ENCODE measurements at places on chromosomes 13 and 19.

DNA sequence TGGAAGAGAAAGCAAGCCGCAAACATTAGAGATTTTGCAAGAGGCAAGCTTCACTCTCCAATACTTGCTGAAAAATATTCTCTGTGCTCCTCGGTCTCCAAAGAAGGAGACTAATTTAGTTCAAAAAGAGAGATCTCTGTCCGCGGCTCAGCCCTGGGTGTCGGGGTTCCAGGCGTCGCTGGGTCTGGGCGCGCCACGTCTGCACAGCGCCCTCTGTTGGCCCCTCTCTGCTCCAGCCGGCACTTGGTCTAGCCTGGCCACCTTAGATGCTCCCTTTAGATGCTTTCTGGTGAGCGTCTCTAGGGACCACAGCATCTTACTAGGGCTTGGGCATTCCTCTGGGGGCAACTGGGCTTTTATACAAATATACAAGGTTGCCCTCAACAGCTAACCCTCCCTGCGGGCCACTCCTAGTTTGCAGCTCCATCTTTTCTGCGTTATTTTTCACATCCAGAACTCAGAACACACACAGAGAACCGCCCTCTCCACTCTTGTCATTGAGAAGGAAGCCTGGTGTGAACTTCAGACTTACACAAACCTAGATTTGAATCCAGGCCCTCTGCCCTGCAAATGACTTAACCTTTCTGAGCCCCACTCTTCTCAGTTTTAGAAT is 78.3 kb downstream of the CYSLTR2 start:
- no peak overlapping the region for H3K27ac ChIP-seq
- no peak overlapping the region for H3K4me3 ChIP-seq
- H3K27me3 ChIP-seq, result no peaks in the 10 kb centered on the region
- DNase-seq, result no peak
- no peaks in the 10 kb centered on the region for H3K4me1 ChIP-seq

- H3K36me3 ChIP-seq, result no peaks in the 10 kb centered on the region
- H3K4me3 ChIP-seq, result no peak overlapping the region
- no peaks in the 10 kb centered on the region for H3K4me1 ChIP-seq
These were observed 1055.3 kb upstream of the SPRY2 start for GRCh38 chr13:81396192-81396591.

DNA sequence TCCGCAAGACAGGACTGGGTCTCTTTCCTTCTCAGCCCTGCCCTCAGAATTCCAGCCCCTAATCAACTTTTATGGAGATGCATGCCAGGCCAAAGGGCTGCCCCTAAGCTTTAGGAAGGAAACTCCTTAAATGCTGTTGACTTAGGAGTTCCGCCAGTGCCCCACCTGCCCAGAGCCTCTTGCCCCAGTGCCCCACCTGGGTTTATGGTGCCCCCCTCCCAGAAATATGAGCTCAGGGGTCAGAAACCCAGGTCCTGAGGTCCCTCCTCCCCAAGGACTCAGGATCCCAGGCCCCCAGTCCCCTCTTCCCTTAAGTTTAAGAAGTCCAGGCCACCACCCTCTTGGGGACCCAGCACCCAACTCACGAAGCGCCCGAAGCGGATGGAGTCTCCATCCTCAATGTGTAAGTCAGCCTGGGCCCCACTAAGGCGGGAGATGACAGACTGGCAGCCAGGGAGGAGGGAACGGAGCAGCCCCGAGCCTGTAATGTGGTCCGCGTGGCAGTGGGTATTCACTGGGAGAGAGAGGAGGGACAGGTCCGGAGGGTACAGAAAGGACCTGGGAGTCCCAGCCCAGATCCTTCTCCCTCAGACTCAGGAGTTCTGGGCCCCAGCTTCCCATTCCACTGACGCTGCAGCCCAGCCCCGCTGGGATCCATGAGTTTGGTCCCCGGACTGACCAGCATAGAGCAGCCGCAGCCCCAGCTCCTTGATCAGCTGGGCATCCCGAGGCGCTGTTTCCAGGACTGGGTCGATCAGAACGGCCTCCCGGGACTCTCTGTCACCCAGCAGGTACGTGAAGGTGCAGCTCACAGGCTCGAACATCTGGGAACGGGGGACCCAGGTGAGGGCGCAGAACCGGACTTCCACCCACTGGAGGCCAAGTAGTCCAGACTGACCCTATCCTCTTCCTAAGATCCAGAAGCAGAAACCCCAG is 897 bp downstream of the ETHE1 start:
- no peak for DNase-seq
- peak overlapping the region; percentile 75 for H3K27ac ChIP-seq
- no peaks in the 10 kb centered on the region for H3K4me1 ChIP-seq
- H3K36me3 ChIP-seq, result no peaks in the 10 kb centered on the region
- H3K27me3 ChIP-seq, result no peaks in the 10 kb centered on the region

- H3K4me3 ChIP-seq, result no peak overlapping the region
- no peaks in the 10 kb centered on the region for H3K27me3 ChIP-seq
- H3K4me1 ChIP-seq, result no peaks in the 10 kb centered on the region
- H3K36me3 ChIP-seq, result no peaks in the 10 kb centered on the region
- H3K27ac ChIP-seq, result no peak overlapping the region
- DNase-seq, result no peak
These were observed 9.4 kb downstream of the DCT start for GRCh38 chr13:94470126-94470525.

DNA sequence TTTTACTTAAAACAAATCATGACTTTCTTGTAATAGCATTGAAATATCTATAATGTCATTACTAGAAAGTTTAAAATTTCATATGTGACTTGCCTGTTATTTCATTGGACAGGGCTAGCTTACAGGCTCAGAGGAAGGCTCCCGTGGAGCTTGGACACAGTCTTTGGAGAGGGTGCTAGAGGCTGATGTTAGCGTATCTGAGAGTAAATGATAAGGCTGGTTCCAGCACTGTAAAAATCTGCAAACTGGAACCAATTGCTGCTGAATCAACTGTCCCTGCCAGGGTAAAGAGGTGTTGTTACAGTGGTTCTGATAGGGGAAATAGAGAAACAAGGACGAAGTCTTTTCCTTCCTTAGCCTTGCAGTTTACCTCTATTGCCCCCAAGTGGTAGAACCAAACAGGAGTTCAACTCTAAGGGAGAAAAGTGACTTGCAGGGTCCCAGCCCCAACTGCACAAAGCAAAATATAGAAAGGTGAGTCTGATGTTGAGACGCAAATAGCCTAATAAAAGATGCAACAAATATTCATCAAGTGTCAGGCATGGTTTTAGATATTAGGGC is 901.7 kb downstream of the DIAPH3 start:
- H3K4me1 ChIP-seq, result no peaks in the 10 kb centered on the region
- peak; percentile 50 for DNase-seq
- no peak overlapping the region for H3K27ac ChIP-seq
- no peak overlapping the region for H3K4me3 ChIP-seq
- H3K27me3 ChIP-seq, result no peaks in the 10 kb centered on the region
- no peaks in the 10 kb centered on the region for H3K36me3 ChIP-seq

DNA sequence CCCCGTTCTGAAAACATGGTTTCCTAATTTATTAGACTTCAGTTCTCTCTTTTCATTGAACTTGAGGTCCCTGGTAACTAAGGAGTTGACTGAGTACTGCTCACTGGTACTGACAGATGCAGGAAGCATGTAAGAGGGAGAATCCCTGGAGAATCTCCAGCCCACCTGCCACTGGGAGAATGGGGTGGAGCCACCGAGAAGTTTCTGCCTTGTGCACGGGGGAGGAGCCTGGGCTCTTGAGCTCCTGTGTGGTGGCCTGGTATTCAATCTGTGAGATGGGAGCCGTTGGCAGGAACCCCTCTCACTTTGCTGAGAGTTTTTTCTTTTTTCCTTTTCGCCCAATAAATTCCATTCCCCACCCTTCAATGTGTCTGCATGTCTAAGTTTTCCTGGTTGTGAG is 13.2 kb upstream of the AKAP11 start:
- H3K27ac ChIP-seq, result no peak overlapping the region
- H3K4me3 ChIP-seq, result no peak overlapping the region
- no peaks in the 10 kb centered on the region for H3K4me1 ChIP-seq
- no peaks in the 10 kb centered on the region for H3K36me3 ChIP-seq

DNA sequence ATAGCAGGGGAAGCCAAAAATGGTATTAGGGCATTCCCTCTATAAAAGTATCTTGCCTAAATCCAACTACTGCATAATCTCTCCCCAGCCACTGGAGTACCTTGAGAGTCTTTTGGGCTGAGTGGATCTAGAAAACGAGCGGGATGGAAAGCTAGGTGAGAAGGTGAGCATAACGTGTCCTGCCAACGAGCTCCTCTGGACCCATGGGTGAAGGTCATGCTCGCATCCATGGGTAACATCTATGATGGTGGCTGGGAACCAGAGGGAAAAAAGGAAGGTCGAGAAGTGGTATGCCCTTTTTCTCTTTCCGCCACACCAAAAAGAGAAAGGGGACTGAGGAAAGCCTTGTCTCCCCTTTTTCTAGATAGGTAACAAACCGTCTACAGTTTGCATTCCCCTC is 63.0 kb downstream of the ZNF208 start:
- no peak overlapping the region for H3K27ac ChIP-seq
- no peaks in the 10 kb centered on the region for H3K36me3 ChIP-seq
- H3K4me1 ChIP-seq, result no peaks in the 10 kb centered on the region
- peak; percentile 6 for DNase-seq
- no peak overlapping the region for H3K4me3 ChIP-seq
- no peaks in the 10 kb centered on the region for H3K27me3 ChIP-seq

DNA sequence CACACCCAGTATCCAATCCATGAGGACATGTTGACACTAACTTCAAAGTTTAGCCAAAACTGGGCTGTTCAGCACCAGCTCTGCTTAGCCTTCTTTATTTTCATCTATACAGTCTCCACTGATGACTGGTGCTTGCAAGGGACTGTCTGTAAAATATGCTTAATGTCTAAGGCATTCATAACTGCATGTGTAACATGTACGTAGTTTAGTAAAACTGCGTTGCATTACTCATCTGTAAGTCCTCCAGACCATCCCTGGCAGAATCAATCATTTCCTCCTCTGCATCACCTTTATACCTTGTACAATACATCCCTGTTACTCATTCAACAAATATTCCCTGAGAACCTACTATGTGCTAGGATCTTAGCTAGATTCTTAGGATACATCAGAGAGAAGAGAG is 362.1 kb downstream of the MTUS2 start:
- no peaks in the 10 kb centered on the region for H3K36me3 ChIP-seq
- no peak overlapping the region for H3K4me3 ChIP-seq
- no peak overlapping the region for H3K27ac ChIP-seq
- no peaks in the 10 kb centered on the region for H3K4me1 ChIP-seq
- no peaks in the 10 kb centered on the region for H3K27me3 ChIP-seq
- no peak for DNase-seq

DNA sequence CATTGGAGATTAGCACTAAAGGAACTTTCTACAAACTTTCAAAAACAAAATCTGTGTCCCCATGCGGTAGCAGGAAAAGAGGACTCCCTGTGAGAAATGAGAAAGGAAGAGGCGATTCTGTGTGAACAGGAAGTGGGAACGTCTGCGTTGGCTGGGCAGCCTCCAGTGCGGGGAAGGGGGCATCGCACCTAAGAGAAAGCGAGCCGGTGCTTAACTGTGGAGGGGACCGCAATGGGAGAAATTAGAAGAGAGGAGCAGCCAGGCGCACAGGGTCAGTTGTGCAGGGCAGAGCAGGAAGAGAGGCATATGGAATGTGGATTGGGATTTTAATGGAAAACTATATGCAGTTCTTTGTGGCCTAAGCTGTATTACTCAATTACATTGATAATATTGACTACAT is 77.4 kb upstream of the DOCK9 start:
- H3K4me3 ChIP-seq, result no peak overlapping the region
- H3K36me3 ChIP-seq, result no peaks in the 10 kb centered on the region
- DNase-seq, result no peak
- peaks cover 2% of the 10 kb centered on the region for H3K4me1 ChIP-seq
- no peak overlapping the region for H3K27ac ChIP-seq

GRCh38 chr13:93298713-93299112 is 72.1 kb downstream of the GPC6 start:
- DNase-seq, result peak; percentile 78
- H3K27me3 ChIP-seq, result no peaks in the 10 kb centered on the region
- no peak overlapping the region for H3K27ac ChIP-seq
- no peaks in the 10 kb centered on the region for H3K36me3 ChIP-seq
- no peaks in the 10 kb centered on the region for H3K4me1 ChIP-seq
- H3K4me3 ChIP-seq, result no peak overlapping the region

- H3K36me3 ChIP-seq, result no peaks in the 10 kb centered on the region
- H3K27ac ChIP-seq, result no peak overlapping the region
- no peaks in the 10 kb centered on the region for H3K4me1 ChIP-seq
- no peak for DNase-seq
These were observed 3.9 kb upstream of the CD209 start for GRCh38 chr19:7751157-7751783.

All from fibroblast of lung (primary cell).